ENCODE measurements at places on chromosomes 2 and 18.

DNA sequence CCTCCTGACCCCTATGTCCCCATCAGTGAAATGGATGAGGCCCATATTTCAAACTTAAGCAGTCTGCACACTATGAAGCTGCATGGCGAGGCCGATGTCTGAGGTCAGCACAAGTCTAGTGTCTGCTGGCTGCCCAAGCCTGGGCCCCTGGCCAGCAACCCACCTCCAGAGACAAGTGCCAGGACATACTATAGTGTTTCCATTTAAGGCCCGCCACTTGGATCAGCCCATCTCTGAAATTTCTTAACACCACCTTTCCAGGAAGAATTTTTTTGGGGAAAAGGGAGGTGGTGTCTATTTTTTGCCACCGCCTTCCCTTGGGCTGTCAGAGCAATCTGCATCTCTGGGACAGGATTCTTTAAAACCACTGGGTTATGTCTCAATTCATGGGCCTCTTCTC is 1.8 kb downstream of the ACVR1 start:
- no peak for DNase-seq

DNA sequence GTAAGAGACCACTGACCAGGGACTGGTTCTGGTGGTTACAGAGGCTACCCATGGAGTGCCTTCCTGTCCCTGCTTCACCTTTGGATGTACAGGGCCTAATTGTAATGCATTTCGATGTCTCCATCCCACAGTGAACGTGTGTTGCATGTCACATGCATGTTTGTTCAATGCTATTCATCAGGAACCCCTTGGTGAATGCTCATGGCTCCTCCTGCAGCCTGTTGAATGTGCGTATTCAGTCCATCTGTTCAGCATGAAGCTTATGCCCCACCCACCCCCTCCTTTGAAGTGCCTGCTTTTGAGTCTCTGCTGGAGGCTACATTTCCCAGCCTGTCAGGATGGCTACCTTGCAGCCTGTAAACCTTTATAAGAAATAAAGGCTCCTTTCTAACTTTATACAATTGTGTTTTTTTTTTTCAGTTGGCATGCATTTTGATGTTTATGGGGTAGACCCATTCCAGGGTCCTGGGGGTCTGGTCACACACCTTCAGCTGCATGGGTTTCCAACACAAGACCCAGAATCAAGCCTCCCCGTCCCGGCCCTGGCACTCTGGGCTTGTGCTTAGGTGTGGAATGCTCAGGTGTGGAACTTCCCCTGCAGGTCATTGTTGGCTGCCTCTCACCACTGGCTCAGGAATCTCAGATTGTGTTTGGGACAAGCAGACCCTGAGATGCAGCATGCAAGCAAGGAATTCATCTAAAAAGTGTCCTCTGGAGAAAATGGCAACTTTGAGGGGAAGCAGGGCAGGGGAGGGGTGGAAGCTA is 238.8 kb upstream of the HDAC4 start:
- no peak for DNase-seq

- DNase-seq, result no peak
Measured at GRCh38 chr2:216348756-216349308, 23.5 kb downstream of the MARCHF4 start.

DNA sequence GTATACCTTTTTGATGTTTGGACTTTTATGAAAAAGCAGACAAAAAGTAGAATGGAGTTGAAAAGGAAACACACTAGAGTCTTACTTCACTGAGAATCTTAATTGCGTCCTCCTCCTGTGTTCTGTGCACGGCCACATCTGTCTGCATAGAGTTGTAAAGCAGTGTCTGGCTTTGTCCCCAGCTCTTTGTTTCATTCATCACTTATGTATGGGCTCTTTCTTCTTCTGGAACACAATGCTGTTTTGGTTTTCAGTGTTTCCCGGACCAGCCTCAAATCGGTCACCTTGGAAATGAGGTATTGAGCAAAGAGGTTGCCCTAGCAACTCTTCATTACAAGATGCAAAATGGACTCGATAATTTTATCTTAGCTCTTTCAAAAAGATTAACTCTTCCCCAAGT is 104.3 kb upstream of the CNGA3 start:
- no peak for DNase-seq

GRCh38 chr2:101795033-101795432 is 97.5 kb downstream of the MAP4K4 start:
- DNase-seq, result no peak

GRCh38 chr2:15640261-15640711 is 48.6 kb downstream of the DDX1 start:
- no peak for DNase-seq

Data from T-helper 2 cell (primary cell).